ENCODE measurements at places on chromosomes 12 and 14.

- DNase-seq, result no peak
These were observed 8.0 kb upstream of the ANKRD9 start for GRCh38 chr14:102517392-102518062.

DNA sequence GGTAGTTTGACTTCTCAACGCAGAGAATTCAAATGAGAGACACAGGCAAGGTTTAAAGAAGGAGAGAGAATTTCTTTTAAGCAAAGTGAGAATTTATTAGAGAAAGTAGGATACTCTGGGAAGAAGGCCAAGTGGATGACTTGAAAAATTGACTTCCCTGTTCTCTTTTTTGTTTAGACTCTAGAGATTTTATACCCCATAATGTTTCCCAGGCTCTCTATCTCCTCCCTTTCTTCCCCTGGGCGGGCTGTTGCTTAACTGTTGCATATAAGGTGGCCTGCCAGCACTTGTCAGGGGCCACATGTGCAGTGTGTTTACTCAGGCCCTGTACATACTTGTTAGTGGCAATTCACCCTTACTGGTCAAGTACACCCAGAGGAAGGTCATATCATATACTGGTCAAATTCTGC is 403.7 kb downstream of the SLC6A15 start:
- no peak for DNase-seq

- no peak for DNase-seq
These were observed 64.6 kb downstream of the SUSD6 start for GRCh38 chr14:69675877-69676416.

- DNase-seq, result no peak
These were observed 5.4 kb downstream of the PGF start for GRCh38 chr14:74949859-74950573.

DNA sequence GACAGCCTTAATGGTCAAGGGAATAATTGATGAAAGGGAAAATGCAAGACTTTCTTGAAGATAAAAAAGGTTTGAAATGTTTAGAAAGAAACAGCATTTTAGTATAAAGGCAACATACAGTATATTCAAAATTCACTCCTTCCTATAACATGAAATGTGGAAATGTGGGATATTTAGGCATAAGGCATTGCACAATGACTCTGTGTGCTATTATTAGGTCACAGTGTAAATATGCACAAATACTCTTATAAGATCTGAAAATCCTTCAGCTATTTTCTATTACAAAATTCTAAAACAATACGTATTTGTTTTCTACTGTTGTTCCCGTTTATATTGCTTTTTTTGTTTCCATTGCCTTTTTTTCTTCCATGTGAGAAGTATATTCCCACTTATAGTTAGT is 127.7 kb downstream of the SLC16A7 start:
- no peak for DNase-seq

DNA sequence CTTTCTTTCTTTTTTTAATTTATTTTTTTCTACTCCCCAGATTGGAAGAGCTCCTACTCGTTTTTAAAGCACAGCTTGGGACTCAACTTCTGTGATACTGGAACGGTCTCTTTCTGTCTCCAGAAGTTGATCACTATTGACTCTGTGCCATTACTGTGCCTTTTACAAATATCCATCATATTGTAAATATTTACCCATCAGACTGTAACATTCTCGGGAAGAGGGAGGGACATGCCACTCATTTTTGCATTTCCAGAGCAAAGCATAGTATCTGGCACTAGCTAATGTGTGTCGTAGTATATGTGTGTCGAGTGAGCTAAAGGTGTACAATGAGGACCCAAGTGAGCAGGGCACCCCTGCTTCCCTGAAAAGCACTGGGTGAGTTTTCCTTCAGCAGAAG is 24.0 kb upstream of the GSG1 start:
- DNase-seq, result no peak

DNA sequence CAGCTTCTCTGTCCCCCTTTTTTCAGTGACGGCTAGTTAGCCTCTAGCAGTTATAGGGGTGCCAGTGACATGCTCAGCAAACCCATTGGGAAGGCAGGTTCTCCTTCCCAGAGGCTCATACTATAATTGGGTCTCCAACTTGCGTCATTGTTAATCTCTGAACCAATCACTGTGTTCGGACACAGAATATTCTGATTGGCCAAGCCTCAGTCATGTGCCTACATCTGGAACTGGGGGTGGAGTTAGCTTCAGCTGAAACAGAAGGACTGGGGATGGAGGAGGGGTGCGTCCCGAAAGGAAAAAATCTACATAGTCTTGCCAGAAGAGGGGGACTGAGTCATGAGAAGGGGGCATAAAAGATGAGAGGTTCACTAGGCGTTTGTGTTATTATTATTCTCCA is 165.6 kb downstream of the SUDS3 start:
- DNase-seq, result no peak

DNA sequence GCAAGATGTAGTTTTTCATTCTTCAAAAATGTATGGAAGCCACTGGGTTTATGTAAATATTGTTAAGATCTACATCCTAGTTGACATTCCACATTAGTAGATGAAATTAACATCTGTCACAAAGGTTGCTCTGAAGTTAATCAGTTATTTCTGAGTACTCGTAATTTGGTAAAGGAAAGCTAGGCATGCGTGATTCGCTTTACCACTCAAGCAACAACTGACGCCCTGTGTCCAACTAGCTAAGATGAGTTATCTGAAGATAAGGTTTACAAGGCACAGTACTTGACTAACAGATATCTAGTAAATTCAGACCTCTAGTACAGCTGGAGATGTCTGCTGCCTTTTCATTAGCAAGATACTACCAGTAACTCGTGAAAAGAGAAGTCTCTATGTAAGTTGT is 14.1 kb downstream of the PRKD1 start:
- no peak for DNase-seq

DNA sequence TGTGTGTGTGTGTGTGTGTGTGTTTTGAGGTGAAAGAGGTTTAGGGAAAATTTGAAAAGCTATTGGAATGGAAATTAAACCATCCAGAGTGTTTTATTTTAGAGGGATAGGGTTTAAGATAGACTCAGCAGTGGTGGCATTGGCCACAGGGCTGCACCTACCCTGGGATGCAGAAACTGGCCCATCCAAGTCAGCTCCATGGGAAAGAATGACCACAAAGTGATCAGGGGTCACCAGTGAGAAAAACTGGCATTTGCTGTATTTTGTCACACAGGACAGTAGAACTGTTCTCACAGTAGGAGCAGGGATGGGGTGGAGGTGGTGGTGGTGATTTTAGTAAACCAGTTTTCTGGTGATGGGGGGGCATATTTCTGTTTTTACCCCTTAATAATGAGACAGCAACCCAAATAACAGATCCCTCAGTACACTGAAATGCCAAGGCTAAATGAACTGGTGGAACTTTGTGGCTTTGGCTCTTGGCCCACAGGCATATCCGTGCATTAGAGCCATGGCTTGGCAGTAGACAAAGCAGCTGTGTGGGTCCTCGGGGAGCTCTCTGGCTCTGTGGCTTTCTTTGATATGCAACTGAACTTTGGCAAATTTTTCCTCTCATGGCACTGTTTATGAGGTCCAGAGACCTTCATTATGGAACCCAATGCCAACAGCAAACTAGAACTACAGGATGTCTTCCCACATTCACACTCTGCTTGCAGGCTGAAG is 348.3 kb downstream of the ZFP36L1 start:
- DNase-seq, result no peak

GRCh38 chr12:93679308-93679925 is 2.2 kb downstream of the CRADD start:
- no peak for DNase-seq

DNA sequence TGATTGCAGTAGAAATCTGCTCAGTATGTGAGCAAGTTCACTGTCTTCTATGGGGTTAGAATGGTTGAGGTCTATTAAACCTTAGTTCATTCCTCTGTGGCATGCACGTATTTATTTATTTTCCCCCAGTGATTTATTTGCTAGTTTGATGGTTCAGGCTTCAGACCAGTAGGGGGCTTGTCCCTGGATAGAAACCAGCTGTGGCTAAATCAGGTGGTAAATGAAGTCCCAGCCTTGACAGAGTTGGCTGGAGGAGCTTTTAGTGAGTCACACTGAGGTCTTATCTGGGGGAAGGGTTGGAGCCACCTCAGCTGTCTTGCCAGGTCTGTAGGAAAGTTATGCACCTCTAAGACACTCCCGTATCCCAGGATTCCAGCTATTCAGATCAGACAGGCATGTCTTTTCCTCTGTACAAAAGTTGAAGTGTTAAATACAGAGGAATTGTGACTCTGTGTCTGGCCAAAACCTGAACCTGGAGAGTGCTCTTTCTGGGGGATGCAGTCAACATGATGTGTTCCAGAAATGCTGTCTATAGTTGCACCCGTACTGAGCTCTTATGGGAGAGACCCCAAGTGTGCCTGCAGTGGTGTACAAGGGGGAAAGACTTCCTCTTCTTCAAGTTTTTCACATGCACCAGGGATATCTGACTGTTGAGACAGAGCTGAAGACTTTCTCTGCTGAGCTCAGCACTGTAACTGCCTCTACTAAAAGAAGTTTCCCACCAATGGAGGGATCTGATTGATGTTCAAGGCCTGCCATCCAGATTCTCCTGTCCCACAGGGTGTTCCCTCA is 1322.1 kb downstream of the TMEM121 start:
- DNase-seq, result no peak

DNA sequence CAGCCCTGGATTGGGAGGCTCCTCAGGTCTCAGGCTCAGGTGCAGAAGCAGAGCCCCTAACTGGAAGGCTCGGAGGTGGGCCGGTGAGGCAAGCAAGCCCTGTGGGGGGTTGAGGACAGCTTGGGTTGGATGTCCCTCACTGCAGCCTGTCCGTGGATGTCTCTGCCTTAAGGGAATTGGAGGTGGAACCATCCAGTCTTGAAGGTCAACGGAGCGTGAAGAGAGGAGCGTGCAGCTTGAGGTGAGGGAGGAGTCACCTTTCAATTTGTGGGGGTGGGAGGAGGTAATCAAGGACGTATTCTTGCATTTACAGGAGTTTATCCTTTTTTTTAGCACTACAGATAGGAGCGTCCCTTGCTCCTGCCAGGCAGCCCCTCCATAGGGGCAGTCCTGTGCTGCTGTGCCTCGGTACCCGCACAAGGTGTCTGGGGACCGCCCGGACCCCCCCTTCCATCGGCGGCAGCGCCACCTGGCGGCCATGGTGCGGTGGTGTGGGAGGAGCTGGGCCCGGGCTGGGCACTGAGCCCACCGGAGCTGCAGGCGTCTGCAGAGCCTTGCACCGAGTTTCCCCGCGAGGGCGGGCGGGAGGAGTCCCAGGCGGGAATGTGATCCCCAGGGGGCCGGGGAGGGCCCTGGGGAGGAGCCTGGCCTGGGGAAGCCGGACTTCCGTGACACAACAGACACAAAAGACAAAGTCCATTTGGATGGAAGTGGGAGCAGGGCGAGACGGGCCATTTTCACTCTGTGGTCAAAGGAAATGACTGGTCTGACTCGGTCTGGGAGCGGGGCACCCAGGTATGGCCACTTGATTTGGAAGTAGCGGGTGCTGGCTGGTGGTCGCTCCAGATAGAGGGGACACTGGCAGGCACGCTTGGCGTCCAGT is 864 bp downstream of the DNAJC22 start:
- peak; percentile 62 for DNase-seq

GRCh38 chr14:65237941-65238340 is 135.6 kb upstream of the MAX start:
- DNase-seq, result no peak

- DNase-seq, result no peak
These were observed 111.9 kb downstream of the STAB2 start for GRCh38 chr12:103698752-103699560.

- DNase-seq, result no peak
These were observed 838.6 kb downstream of the RPS29 start for GRCh38 chr14:48747561-48748089.

DNA sequence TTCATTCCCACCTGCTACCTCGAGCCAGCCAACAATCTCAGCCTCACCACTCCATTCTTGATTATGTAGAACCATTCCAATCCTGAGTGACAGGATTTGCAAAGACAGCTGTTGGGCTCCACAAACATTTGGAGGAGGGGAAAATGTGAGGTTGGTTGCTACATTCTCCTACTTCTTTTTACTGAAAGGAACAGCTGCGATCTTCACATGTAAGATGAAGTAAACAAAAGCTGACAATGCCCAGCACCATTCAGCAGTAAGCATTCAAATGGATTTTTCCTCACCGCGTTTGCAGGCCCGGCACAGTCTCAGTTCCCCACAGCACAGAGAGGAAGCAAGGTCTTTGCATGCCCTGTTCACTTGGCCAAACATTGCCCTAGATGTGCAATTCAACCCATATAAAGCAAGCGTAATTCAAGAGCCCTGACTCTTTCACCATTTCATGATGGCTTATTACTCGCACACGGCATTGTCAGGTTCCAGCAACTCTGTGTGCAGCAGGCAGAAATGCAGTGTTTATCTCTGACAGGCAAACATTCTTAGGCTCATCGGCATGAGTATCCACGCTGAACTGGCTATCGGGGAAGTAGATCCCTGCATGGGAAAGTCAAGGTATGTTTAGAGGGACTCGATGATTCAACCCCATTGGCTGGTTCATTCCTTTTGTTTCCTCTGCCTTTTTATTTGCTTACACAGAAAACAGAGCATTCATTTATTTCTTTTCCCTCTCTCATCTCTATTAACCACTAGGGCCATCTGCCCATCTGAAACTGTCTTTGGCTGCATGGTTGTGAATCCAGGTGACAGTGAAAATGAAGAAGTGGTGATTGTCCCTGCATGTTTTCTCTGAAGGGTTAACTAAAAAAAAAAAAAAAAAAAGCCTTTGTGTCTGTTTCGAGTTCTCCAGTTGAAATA is 236.1 kb upstream of the PLEKHG7 start:
- DNase-seq, result no peak

GRCh38 chr14:91284791-91285548 is 40.5 kb upstream of the GPR68 start:
- no peak for DNase-seq

DNA sequence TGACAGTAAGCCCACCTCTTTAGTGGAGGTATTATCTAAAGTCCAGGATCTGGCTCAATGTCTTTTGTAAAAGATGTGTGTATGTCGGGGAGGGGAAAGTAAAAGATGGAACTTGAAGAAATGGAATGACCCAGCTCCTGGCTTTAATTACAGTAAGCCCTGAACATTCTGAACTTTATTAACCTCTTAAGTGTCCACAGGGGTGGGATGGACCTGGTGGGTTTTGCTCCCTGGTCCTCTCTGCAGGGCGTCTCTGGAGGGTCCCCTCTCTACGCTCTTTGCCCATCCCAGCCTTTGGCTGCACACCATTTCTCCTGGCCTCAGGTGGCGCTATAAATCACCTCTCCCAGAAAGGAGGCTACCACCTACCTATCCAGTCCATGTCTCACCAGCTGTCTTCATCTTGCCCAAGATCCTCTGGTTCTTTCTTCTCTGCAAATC is 3.7 kb upstream of the CISTR start:
- DNase-seq, result no peak

- DNase-seq, result no peak
These were observed 56.0 kb upstream of the HECTD1 start for GRCh38 chr14:31263485-31264133.

GRCh38 chr14:76909266-76909665 is 83.1 kb downstream of the LRRC74A start:
- DNase-seq, result no peak

DNA sequence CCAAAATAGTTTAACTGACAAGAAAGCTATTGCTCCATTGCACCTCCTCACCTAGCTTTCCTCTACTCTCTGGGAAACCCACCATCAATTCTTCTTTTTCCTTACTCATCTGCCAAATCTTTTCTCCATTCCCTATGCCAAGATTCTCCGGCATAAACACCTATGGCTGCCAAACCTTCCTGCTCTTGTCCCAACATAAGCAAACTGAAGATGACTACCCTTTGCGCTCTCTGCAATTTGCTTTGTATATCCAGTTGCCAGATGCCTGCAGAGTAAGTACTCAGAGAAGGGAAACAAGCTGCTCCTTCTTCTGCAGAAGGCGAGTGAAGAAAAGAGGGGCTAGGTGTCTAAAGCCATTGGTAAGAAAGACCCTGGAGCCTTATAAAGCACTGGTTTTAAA is 11.5 kb downstream of the PTGER2 start:
- DNase-seq, result no peak

- DNase-seq, result no peak
These were observed 50.4 kb upstream of the DDX11 start for GRCh38 chr12:31023271-31023724.

Measured in activated CD4-positive, alpha-beta T cell treated with anti-CD3 and anti-CD28 coated beads for 24 hours (primary cell).